Stimulated activated CD4-positive, alpha-beta T cell treated with anti-CD3 and anti-CD28 coated beads, Interleukin-2, amount 100 ng/mL, for 48 hours (primary cell): ENCODE measurements at places on chromosomes 3 and 15.

DNA sequence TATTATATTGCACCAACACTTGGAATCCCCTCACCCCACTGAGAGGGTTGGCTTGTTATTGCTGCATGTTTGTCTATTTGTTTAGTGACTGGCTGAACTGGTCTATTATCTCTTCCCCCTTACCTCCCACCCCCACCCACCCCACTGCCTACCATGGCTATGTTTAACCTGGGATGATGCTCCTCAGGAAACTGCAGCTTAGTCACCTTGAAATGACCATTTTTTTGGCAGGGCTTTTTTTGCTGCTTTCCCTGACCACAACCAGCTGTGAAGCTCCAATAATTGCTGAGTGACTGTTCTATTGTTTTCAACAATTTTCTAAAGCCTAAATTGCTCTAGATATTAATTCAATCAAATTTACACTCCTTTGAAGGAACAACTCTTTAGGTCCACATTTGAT, 137.9 kb upstream of the CADM2 start:
- DNase-seq = no peak

GRCh38 chr3:172313671-172314070, 134.6 kb downstream of the GHSR start:
- no peak for DNase-seq

DNA sequence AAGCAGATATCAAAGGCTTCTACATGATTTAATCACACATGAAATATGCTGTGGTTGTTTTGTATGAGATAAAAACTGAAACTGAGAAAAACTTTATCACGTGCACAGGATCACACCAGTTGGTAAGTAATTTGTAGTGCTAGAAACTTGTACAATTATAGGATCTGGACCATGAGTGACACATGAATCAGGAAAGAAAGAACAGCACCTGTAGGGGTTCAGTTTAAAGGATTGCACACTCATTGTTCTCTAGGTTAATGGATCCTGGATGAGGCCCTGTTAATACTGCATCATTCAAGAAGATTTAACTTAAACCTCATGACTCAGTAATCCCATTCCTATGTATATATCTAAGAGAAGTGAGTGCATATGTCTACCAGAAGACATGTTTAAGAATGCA, 87.9 kb downstream of the STT3B start:
- DNase-seq = no peak

- DNase-seq = no peak
Observed at GRCh38 chr3:12345141-12345561, 56.3 kb downstream of the PPARG start.

- no peak for DNase-seq
Observed at GRCh38 chr3:150351398-150351797, 56.7 kb upstream of the TSC22D2 start.

- DNase-seq = no peak
Observed at GRCh38 chr15:90425726-90426346, 37.8 kb downstream of the IQGAP1 start.

GRCh38 chr15:66620744-66621344, 55.0 kb upstream of the LCTL start:
- no peak for DNase-seq

GRCh38 chr3:172280406-172281051, 167.7 kb downstream of the GHSR start:
- no peak for DNase-seq

DNA sequence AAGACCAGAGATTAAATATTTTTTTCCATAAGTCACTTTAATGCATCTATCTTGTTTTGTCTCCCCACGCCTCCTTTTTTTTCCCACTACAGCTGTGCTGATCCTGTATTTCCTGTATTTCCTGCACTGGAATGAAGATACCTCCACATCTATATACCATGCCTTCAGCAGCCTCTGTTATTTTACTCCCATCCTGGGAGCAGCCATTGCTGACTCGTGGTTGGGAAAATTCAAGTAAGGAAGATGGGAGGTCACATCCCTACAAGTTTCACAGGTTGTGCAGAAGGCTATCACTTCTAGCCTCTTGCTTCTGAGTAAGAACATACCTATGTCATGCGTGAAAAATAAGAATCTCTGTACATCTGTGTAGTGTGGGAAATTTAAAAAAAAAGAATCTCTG, 3.1 kb downstream of the SLC15A2 start:
- DNase-seq = no peak

- no peak for DNase-seq
Observed at GRCh38 chr15:34049112-34049511, 10.1 kb upstream of the AVEN start.

- peak; percentile 75 for DNase-seq
Observed at GRCh38 chr3:70550723-70551319, 238.4 kb upstream of the MDFIC2 start.

GRCh38 chr3:34248352-34248751, 449.9 kb downstream of the PDCD6IP start:
- DNase-seq = no peak

- no peak for DNase-seq
Observed at GRCh38 chr15:69554279-69554961, 101.8 kb downstream of the RPLP1 start.

DNA sequence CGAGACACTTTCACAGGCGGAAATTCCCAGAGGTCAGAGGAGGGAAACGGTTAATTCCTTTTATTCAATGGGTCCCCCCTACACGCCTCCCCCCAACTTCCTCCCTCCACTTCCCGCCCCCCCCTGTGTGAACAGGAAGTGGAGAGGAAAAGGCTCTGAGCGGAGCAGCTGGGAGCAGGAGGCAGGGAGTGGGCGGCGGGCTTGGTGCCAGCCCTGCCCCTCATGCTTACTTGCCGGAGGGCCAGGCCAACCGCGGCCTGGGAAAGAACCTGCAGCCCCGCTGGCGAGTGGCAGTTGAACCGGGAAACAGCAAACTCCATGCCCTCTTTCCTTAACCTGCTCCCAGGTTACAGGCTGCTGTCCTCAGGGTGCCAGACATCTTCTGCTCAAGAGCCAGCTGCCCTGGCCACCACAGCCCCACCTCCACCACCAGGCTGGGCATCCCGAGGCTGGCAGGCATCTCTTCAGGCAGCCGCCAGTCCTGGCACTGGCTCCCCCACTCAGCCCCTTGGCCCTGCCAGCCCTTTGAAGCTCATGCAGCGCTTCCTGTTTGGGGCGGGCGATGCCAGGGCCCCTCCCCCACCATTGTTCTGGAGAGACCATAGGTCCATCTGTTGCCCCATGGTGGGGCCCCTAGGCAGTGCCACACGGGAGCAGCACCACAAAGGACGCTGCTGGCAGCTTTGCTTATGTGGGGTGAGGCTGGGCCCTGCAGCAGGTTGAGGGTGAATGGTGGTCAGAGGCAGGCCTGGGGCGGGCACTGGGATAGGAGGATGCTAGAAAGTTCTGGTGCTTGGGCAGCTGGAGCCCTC, 12.9 kb downstream of the VPS18 start:
- no peak for DNase-seq

DNA sequence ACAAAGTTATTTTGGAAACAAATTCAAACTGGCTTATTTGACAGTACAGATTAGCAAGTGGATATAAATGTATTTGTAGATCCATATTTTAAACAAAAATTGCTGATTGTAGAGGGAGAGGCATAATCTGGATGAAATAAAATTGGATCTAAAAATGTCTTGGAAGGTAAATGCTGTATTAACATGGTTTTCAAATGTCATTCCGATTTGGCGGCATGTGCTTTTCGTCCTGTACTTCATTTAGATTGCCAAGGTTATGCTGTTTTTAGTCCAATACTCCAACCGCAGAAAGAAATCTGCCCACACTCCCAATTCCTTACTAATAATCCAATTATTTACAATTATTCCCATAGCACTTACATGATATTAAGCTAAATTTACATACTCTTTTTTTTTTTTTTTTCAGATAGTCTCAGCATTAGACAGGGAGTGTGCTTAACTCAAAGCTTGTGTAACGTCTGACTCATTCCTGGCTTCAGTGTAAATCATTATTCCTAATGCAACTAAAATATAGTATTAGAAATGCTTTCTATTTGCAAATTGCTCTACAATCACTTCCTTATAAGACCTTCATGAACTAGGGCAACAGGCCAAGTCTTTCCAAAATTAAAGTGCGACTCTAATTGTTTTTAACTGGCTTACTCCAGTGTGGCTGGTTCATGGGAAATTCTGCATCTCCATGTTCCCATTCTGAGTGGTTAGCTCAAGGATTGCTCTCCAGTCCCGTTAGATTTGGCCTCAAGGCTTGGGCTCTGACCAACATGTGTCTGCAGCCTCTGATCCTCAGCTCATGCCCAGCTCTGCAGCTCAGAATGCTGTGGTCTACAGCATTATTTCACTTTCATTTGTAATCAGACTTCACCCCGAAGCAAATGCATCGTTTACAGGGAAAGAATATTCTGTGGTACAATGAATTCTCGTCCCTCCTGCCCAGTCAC, 103.9 kb downstream of the FBN1 start:
- no peak for DNase-seq

GRCh38 chr15:69522361-69522760, 69.7 kb downstream of the RPLP1 start:
- DNase-seq = no peak

GRCh38 chr3:109803274-109803673, 465.9 kb upstream of the DPPA4 start:
- DNase-seq = no peak

- no peak for DNase-seq
Observed at GRCh38 chr3:141998669-141999290, 122.3 kb downstream of the ATP1B3 start.

DNA sequence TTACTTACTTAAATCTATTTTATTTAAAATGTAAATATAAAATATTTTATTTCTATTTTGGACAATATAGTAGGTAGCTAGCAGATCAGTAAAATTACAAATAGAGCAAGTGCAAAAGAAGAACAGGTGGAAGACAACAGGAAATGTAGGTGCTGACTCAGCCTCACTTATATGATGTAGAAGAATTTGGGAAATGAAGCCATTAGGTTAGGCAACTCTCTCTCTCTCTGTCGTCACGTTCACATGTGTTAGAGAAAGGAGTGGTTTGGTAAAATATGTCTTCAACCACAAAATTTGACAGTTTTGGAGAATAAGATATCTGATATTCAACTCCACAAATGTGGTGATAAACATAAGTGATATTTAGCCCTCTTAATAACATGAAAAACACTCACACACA, 532.5 kb upstream of the KCNMB2 start:
- no peak for DNase-seq

DNA sequence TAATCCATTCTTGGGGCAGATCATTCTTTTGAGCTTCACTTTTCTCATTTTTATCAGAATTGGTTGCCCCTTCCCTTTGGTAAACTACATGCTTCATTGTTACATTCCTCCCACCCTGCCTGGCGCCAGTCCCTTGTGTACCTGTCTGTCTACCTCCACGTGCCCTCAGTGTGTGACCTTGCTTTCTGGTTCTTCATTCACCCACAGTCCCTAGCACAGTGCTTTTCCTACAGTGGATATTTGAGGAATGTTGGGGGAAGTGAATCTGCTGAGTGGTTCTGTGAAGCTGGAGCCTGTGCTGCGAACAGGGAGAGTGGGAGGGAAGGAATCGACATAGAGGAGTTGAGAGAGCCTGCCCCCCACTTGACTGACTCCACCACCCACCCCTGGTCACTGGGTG, 23.4 kb downstream of the GPD1L start:
- no peak for DNase-seq
